ENCODE measurements at places on chromosomes 6 and 20.

GRCh38 chr6:159194421-159194820 lies 25.2 kb downstream of the FNDC1 start:
- DNase-seq: no peak

- DNase-seq: no peak
Measured at GRCh38 chr20:1809131-1809572, 86.1 kb upstream of the SIRPA start.

DNA sequence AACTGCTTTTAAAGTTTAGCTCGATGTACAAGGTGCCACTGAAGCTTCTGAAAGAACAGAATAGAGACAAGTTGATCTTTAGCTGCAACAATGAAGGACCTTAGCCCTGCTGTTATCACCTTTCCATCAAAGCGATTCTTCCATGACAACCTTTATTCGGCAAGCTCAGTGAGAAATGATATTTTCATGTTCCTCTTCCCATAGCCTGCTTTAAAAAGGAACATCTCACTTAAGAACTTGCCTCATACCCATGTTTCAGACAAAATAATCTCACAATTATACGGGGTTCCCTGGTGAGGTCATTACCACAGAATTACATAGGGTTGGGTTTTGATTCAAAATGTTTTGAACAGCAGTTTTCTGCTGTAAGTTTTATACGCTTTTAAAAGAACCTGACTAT lies 264.2 kb downstream of the THBS2 start:
- DNase-seq: no peak

DNA sequence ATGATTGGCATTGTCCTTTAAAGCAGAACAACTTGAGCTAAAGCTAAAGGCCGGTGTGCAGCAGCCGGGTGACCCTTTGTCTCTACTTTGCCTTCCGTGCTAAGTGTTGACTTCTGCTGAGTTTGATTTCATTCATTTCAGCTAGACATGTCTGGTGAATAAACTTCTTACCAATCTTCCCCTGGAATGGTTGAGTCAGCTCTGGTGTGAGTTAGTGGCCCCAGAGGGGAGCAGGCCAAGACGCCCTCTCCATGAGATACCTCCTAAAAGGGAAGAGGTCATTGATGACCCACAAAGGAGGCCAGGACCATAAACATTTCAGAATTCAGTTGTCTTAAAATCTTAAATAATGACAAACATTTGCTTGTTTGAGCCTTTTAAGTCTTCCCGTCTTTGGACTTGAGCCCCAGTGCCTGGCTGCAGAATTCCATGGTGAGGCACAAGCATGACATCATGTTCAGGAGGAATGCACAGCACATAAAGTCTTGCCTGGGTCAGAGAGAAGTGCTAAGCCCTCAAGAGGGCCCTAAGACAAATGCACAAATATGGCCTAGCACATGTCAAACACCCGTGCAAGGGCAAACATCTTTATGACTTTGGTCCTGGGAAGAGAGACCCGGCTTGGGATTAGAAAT lies 96.3 kb upstream of the NEDD9 start:
- no peak for DNase-seq

- DNase-seq: no peak
Measured at GRCh38 chr6:106220485-106220884, 105.1 kb downstream of the ATG5 start.

GRCh38 chr6:74451953-74452352 lies 753.9 kb downstream of the COL12A1 start:
- DNase-seq: no peak

DNA sequence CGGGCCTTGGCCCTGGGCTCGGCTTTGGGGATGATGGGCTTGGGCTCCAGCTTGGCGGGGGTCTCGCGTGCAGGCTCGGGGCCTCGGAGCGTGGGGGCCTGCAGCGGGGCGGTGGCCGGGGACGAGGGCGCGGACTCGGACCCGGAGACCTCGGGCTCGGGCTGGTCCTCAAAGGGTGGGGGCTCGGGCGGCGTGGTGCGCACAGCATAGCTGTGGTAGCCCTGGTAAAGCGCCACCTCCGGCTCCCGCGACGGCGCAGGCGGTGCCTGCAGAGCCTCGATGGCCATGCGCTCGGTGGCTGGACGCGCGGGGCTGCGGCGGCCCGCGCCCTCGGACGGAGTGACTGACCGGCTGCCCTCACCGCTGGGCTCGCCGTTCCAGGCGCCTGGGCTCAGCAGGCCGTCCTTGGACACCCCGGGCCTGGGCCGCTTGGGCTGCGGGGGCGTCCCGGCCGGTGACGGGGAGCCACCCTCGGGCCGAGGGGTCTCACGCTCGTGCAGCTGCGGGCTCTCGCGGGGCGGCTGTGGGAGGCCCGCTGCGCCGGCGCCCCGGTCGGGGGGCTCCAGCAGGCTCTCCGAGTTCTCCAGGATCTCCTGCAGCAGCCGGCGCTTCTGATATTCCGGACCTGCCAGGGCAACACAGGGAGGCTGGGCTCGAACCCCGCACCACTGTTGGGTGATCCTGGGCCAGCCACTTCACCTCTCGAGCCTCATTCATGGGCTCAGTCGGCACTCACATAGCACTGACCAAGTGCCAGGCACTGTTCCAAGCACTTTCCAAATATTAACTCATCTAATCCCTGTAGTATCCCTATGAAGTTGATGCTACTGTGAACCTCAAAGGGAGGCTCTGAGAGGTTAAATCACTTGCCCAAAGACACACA lies 71.0 kb downstream of the JPH2 start:
- DNase-seq: no peak

DNA sequence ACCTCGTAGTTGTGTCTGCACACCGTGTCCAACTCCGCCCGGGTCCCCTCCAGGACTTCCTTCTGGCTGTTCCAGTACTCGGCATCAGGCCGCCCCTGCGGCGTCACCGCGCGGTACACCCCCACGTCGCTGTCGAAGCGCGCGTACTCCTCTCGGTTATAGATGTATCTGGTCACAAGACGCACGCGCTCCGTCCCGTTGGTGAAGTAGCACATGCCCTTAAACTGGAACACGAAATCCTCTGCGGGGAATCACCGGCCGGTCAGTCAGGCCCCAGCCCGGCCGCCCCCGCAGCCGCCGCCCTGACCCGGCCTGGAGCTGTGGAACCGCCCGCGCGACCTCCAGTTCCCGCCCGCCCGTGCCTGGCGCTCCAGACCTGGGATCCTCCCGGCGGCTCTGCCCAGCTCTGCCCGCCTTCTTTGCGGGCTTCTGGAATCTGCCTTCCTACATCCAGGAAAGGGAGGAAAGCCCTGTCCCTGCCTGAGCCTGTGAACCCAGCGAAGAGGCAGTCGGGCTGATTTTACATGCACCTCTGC lies 1.6 kb downstream of the HLA-DQB1 start:
- no peak for DNase-seq

DNA sequence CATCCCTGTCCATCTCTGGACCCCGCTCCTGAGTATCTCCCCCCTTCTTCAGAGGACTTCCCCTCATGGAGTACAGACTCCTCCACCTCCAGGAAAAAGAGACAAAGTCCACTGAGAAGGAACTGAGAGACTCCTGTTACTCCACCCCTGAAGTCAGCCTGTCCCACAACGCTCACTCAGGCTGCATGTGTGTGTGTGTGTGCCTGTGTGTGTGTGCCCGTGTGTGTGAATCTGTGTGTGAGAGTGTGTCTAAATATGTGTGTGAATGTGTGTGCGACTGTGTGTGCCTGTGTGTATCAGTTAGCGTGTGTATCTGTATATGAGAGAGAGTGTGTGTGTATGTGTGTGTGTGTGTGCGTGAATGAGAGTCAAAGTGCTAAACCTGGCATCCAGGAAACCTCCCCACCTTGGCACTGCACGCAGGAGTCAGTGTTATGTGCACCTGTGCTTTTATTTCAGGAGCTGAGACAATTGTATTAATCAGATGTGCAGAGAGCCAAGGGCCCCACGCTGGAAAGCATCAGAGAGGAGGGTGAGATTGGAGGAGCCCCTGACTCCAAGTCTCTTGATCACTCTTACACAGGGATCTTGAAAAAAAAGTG lies 39.0 kb downstream of the HLA-A start:
- DNase-seq: no peak

DNA sequence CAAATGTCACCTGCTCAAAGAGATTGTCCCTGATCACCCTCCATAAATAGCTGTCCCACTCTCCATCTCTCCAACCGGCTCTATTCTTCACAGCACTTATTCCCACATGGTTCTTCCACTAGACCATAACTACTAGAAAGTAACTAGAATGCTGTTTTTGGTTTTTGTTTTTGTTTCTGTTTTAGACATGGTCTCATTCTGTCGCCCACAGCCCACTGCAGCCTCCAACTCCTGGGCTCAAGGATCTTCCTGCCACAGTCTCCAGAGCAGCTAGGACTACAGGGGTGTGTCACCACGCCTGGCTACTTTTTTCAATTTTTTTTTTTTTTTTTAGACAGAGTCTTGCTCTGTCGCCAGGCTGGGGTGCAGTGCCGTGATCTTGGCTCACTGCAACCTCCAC lies 12.2 kb downstream of the MMP24 start:
- no peak for DNase-seq

- DNase-seq: no peak
Measured at GRCh38 chr6:79375635-79376337, 141.3 kb upstream of the HMGN3 start.

DNA sequence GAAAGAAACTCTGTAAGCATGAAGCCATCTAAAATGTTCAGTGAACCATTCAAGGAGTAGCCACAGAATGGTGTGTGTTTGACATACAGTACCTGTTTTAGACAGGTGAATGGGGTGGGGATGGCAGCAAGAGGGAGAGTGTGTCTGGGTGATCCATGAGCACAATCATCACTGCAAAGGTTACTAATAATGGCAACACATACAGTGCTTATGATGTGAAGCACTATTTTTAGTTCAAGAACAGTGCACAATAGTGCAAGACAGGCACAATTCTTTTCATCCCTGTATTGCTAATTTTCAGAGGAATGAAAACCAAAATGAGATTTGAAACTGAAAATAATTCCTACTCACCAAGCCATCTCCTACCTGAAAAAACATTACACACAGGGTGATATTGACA lies 14.1 kb downstream of the BEND3 start:
- no peak for DNase-seq

DNA sequence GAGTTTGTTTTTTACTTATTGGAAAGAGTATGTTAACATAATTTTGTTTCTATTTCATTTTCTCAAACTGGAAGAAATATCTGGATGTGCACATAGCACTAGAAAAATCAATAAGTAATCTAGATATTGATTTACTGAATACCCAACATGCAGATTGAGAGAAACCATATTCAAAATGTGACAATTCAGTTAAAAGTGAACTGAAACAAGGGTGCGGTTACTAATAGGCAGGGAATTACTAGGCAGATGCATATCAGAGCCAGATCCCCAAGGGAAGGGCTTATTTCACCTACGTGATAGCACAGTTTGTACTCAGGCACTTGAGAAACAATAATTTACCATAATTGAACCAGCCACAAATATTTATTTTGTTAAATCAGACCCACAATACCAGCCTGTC lies 493.1 kb upstream of the FLRT3 start:
- DNase-seq: no peak

DNA sequence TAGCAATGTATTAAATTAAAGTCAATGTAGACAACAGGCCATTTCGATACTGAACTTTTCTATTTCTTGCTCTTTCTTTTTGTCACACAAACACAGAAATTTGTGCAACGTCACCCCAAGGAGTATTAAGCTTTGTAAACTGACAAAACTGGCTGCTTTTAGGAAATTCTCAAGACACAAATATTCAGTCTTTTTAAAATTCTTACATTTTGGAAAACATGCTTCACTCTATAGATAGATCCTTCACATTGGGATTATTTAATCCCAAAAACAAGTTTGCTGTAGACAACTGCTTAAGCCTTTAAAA lies 69.9 kb upstream of the TPD52L1 start:
- no peak for DNase-seq

DNA sequence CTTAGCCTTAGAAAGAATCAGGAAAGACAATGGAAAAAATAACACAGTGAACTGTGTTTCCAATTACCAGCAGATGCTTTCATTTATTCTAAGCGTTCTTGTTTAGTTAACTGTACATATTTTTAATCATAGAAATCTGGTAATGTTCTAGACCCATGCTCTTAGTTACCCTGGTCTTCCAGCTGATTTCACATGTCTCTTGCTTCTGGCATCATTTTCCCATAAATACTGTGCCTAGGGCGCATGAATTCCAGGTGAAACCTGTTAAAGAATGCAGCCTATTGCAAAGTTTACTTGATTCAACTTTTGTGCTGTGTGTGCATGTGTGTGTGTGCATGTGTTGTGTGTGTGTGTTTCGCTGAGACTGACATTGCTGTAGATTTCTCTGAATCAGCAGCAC lies 178.6 kb downstream of the PDE7B start:
- no peak for DNase-seq

DNA sequence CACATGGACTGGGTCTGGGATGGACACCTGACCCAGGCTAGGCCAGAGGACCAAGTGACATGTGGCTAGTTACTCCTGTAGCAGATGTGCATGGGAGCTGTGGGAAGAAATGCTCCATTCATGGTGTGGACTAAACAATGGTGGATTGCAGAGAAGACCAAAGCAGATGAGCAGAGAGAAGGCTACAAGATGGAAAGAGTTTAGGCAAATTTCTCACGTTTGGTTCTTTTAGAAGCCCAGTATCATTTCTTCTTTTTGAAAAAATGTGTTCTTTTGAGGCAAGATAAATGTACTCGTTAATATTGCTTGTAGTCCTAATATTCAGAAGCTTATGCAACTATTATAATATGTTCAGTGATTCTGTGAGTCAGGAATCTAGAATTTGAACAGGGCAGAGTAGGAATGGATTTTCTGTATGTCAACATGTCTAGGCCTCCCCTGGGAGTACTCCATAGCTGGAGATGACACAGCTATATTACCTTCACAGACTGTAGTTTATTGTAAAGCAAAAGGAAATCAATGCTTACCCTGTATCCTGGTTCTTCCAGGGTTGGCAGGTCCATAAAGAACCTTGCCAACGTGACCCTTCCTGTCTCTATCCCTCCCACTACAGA lies 2.3 kb upstream of the BTN2A1 start:
- no peak for DNase-seq

GRCh38 chr6:15249371-15250019 lies 3.6 kb downstream of the JARID2 start:
- no peak for DNase-seq

GRCh38 chr6:151493804-151494234 lies at the start of gene CCDC170:
Gene CCDC170 (plus strand): TSS chr6:151494017. CDS start chr6:151494129, 112 bp downstream.
- peak; percentile 66 for DNase-seq

GRCh38 chr6:89351671-89352277 lies 748 bp downstream of the UBE2J1 start:
- DNase-seq: no peak

DNA sequence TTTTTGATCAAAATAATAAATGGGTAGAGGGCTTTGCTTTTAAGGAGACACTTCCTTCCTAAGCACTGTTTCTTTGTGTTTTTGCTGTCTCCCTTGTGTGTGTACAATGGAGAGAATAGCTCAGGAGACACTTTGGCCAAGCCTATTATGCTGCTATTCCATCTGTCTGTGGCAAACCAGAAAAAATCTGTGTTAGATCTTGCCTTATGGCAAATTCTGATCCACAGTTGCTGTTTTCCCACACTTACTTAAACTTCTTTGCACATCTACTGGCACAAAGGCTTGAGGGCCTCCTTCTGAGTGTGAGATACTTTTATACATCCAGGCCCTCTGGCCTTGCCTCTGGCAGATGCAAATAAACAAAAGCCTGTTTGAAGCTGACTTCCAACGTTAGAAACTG lies 53.6 kb downstream of the PRDM13 start:
- DNase-seq: no peak

Measured in HuH-7 (cell line).